NCI-H524 treated with DMSO at 0.1 percent for 48 hours (cell line): ENCODE measurements at places on chromosomes 1 and 21.

- no peak for DNase-seq
These were observed 84.0 kb downstream of the RAVER2 start for GRCh38 chr1:64828829-64829228.

DNA sequence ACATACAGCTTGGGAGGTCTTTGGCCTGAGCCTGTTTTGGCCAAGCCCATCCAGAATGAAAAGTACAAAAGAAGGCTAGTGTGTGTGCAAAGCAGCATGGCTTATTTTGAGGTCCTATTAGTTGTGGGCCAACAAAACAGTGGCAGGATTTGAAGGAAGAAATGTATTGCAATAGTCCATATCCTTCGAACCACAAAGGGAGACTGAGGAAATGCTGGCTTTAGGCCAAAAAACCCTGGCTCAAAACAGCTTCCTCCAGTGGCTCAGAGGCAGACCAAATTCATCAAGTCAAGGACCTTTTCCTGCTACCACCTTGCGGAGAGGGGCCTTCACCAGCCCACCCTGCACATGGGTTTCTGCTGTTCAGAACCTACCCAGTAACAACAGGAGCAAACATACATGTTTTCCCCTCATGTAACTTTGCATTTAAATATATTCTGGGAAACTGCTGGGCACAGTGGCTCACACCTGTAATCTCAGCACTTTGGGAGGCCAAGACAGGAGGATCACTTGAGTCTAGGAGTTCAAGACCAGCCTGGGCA is 43.3 kb downstream of the VPS26C start:
- no peak for DNase-seq

DNA sequence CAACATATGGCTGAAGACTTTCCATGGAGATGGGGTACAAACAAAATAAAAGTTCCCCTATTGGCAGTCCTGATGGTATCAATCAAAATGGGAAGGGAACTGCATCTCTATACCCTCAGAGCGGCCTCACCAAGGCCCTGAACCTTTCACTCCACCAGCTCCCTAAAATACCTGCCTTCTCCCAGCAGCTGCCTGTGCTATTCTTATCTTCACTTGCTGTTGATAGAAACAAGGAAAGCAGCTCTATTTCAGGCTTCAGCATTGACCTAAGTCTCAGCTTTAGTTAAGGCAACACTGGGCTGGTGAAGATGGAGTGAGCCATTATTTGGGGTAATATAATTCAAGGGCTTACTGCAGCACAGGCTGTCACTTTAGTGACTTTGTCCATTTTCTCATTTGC is 21.7 kb upstream of the PIGC start:
- no peak for DNase-seq

- DNase-seq, result peak; percentile 35
These were observed 297.0 kb downstream of the GPATCH2 start for GRCh38 chr1:217333939-217334338.

DNA sequence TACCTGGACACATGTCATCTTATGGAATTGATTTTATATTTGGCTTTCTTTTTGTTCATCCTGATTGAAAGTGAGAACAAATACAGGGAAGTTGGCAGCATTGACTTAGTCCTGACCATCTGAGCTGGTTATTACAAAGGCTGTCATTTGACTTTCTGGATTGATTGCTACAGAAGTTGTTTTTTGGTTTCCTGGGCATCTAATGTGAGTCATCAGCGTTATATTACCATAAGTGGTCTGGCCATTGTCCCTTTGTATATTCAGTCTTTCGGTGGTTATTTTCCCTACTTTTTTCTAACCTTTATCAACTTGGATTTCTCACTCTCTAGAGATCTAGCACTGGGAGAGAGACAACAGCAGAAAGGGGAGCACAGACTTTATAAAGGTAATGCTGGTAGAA is 1646.5 kb downstream of the MRPL39 start:
- DNase-seq, result no peak

GRCh38 chr1:167722152-167722869 is 529 bp downstream of the MPZL1 start:
- DNase-seq, result no peak

DNA sequence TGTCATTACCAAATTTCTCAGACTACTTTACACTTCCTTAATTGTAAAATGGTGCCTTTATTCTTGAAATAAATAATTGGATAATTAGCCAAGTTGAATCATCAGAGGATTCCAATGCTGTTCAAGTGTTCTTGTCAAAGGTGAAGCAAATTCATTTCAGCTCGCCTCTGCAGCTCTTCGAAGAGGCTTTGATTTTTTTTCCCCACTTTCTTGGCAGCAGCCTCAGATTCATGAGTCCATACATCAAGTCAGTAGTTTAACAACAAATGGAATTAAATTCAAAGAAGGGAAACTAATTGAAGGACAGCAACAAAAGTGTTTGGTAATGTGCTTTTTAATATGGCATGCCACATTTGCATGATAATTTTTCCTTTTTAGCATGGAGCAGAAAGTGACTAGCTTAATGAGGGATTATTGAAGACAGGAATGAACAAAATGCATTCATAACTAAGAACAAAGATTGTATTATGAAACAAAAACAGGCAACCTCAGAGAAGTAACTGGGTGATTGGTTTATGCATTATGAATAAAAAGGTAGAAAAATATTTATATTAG is 239.0 kb downstream of the USH2A start:
- DNase-seq, result no peak

DNA sequence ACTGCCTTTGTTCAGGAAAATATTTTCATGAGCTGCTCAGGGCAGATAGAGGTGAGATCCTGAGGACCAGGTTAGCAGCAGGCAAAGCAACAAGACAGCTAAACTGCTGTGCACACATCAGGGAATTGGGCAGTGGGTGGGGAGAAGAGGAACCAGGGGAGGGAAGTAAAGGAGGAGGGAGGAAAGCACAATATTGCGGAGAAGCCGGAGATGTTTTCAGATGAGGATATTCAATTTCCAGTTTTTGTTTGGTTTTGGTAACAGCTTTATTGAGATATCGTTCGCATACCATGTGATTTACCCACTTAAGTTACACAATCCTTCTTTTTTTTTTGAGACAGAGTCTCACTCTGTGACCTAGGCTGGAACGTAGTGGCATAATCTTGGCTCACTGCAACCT is 34.5 kb downstream of the EPHA10 start:
- peak; percentile 11 for DNase-seq

DNA sequence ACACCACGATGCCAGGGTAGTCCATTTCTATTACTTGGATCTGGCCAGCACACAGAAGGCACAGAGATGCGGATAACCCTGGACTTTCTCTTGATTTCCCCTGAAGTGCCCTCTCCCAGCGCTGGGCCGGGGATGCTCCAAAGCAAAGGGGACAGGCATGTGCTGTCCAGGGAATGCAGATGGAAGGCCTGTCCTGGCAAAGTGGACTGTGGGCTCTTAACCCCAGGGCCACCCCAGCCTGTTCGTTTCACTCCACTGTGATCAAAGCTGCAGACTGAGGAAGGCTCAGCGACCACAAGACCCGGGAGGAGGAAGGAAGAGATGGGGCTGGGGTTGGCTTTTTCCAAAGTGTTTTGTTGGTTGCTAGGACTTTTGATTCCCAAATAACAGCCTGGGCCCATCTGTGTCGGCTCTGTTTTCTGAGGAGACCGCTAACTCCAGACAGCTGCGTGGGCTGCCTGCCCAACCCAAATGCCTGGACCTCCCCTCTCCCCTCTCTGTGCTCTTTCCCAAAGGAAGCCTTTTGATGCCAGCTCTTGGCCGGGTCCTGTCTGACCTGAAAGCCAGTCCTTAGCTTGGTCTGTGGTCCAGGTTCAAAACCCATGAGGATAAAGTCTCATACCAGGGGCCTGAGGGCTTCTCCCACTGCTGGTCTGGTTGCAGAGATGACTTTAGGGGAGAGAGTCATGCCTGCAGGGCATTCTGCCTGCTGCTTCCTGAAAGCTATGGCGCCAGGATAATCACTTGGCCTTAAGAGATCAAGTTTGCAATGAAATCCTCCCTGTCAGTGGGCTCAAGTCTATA is 119.6 kb upstream of the CD34 start:
- no peak for DNase-seq

GRCh38 chr1:112807117-112807516 is 92.0 kb upstream of the PPM1J start:
- no peak for DNase-seq

- DNase-seq, result no peak
These were observed 150.2 kb downstream of the GRIK3 start for GRCh38 chr1:36884029-36884701.

- DNase-seq, result peak; percentile 5
These were observed 9.5 kb upstream of the PADI3 start for GRCh38 chr1:17239420-17239819.

GRCh38 chr1:162136760-162137159 is 67.3 kb downstream of the NOS1AP start:
- DNase-seq, result no peak

DNA sequence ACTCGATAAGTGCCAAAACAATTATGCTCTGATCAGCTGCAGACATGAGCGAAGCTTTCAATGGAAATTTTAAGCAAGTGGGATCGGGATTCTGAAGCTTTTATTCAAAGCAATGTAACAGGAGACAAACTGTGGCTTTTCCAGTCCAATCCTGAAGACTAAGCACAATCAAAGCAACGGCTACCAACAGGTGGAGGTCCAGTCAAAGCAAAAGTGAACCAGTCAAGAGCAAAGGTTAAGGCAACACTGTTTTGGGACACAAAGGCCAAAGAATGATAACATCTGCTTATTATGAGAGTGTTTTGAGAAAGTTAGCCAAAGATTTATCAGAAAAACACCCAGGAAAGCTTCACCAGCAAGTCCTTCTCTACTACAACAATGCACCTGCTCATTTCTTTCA is 170.1 kb downstream of the SEC16B start:
- no peak for DNase-seq

DNA sequence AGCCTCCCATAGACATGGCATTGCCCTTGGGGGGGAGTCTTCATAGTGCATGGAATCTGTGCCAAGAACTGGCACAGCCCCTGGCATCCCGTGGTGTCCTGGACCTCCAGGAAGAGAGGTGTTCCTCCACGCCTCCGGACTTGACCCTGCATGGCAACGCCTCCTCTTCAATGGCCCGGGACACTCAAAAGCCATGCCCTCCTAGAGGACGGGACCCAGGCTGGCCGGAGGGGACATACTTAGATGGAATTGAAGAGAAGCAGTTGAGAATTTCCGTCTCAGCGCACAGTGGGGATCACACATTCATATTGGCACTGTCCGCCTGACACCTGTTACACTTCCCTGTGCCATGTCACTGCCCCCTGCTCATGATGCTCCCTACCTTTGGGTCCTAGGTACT is 38.4 kb upstream of the TENT5C start:
- no peak for DNase-seq
